ENCODE measurements at places on chromosomes 12 and 14.

GRCh38 chr12:76878099-76878898 is 520 bp downstream of the CSRP2 start:
- H3K27me3 ChIP-seq = peaks cover 20% of the 10 kb centered on the region
- no peak for DNase-seq
- H3K27ac ChIP-seq = peak overlapping the region; percentile 34

DNA sequence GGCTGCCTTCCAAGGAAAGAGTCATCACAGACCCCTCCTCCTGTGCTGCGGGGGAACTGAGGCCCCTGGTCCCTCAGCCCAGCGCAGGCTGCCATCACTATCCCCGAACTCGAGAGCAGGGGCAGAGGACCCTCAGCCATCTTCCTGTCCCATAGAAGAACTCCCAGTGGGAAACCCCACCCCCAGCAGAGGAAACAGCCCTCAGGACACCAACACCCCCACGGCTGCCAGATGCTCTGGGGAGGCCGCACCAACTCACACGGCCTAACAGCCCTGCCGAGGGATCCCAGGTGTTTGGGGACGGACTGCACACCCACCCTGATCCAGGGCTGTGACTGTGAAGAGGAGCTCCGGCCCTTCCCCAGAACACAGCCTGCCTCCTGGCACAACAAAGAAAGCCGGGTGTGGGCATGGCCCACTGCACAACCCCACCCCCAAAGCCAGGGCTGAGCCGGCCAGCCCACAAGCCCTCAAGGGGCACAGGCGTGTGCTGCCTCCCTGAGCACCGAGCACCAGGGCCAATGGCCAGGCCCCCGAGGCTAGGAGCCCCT is 16.3 kb upstream of the C14orf180 start:
- peaks cover 8% of the 10 kb centered on the region for H3K4me1 ChIP-seq
- H3K36me3 ChIP-seq = no peaks in the 10 kb centered on the region
- peaks cover 20% of the 10 kb centered on the region for H3K27me3 ChIP-seq

GRCh38 chr12:132227118-132227517 is 82.9 kb downstream of the NOC4L start:
- DNase-seq = no peak
- no peaks in the 10 kb centered on the region for H3K4me1 ChIP-seq

GRCh38 chr12:9634177-9634803 is 26.6 kb upstream of the KLRB1 start:
- H3K4me3 ChIP-seq = no peak overlapping the region
- H3K27me3 ChIP-seq = no peaks in the 10 kb centered on the region
- H3K27ac ChIP-seq = no peak overlapping the region
- no peaks in the 10 kb centered on the region for H3K4me1 ChIP-seq
- H3K36me3 ChIP-seq = no peaks in the 10 kb centered on the region

DNA sequence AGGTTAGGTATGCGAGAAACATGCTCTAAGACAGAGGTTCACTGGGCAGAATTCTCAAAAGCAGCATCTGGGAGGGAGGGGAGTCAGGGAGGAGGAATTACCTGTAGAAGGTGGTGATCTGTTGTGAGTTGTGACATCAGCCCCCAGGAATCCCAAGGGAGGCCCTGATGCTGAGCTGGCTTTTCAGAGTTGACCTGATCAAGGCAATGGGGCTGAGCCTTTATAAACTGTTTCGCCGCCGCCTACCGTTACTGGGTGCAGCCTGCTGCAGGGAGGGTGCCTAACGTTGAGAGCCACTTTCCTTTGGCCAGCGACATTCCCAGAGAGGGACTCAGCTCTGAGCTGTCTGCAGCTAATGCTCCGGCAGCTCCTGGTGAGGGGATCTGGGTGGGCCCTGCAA is 257.9 kb upstream of the TMEM132C start:
- H3K4me1 ChIP-seq = no peaks in the 10 kb centered on the region
- no peak overlapping the region for H3K4me3 ChIP-seq

DNA sequence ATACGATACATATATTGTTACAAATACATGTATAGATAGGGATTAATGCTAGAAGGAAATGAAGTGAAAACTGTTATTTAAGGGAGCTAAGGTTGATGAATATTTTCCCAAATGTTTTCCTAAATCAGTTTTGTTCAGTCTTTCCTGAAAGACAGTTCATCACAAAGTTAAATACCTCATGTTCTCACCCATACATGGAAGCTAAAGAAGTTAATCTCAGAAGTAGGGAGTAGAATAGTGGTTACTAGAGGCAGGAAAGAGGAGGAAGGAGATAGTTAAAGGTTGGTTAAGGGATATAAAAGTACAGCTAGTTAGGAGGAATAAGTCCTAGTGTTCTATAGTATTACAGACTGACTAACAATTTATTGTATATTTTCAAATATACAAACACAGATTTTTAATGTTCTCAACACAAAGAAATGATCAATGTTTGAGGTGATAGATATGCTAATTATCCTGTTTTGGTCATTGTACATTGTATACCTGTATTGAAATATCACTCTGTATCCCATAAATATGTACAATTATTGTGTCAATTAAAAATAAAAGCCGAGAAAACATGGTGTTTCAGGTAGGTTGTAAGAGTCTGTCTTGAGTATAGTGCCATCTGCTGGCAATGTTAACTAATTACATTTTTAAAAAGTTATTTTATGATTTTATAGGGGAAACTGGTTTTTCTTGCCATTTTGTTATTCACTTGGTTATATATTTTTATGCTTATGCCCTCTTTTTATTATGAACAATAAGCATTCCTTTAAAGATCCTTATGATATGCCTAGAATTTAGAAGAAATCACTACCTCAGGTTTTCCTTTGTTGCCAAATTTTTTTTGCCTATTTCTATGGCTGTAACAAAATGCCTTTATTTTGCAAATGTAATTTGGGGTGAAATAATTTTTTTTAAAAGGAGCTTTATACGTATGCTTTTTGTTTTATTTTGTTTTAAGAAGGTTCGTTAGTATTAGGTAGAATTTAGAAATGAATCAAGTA is 26.9 kb downstream of the ZDHHC17 start:
- no peaks in the 10 kb centered on the region for H3K36me3 ChIP-seq
- H3K4me3 ChIP-seq = no peak overlapping the region
- H3K27me3 ChIP-seq = no peaks in the 10 kb centered on the region
- H3K4me1 ChIP-seq = no peaks in the 10 kb centered on the region
- peak; percentile 27 for DNase-seq
- no peak overlapping the region for H3K27ac ChIP-seq

DNA sequence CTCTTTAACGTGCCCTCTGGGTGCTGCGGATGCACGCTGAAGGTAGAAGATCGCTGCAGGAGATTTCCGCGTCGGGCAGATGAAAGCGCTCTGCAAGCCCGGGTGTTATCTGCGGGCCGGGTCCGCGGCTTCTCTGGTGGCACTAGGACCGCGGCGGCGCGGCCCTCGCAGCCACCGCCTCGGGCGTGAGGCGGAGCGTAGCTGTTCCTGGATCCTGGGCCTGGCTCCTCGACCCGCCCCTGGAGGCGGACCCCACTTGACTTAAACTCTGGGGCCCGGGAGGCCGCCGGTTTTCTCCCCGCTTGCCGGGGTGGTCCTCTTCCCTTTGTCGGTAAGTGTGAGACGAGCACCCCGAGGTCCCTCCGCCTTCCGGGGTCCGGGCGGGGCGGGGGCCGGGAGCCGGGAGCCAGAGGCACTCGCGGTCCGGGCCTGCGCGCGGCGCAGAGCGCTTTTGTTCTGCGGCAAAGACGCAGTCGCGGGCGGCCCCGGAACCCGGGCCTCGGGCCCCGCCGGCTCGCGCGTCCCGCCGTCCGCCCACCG is at the start of gene RESF1:
RESF1 (plus strand) TSS at position 255 of the 540 bp plus-strand sequence. CDS start 21,541 bp downstream, outside the sequence.
- peak within 1 kb of the TSS; percentile 60 for H3K4me3 ChIP-seq
- H3K4me1 ChIP-seq = peaks cover 21% of the 10 kb centered on the region
- peaks cover 17% of the 10 kb centered on the region for H3K36me3 ChIP-seq
- H3K27ac ChIP-seq = peak within 1 kb of the TSS; percentile 93

GRCh38 chr14:81390696-81391095 is 9.4 kb downstream of the STON2 start:
- no peaks in the 10 kb centered on the region for H3K36me3 ChIP-seq
- no peak overlapping the region for H3K27ac ChIP-seq
- no peak overlapping the region for H3K4me3 ChIP-seq
- DNase-seq = no peak

DNA sequence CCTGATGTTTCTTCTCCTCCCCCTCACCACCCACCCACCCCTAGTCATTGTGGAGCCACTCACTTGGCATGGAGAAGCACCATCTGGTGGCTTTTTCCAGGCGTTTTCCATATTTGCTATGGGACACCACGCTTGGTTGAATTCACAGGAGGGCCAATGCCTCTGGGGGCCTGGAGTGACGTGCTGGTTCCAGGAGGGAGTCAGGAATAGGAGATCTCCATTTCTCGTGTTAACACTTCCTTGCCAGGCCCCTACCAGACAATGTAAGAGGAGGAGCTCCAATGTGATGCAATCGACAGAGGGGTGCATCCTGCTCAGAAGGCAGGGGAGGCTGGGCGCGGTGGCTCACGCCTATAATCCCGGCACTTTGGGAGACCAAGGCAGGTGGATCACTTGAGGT is 21.6 kb upstream of the TESC start:
- no peaks in the 10 kb centered on the region for H3K36me3 ChIP-seq
- H3K27ac ChIP-seq = no peak overlapping the region
- H3K27me3 ChIP-seq = no peaks in the 10 kb centered on the region
- no peak overlapping the region for H3K4me3 ChIP-seq
- no peak for DNase-seq

DNA sequence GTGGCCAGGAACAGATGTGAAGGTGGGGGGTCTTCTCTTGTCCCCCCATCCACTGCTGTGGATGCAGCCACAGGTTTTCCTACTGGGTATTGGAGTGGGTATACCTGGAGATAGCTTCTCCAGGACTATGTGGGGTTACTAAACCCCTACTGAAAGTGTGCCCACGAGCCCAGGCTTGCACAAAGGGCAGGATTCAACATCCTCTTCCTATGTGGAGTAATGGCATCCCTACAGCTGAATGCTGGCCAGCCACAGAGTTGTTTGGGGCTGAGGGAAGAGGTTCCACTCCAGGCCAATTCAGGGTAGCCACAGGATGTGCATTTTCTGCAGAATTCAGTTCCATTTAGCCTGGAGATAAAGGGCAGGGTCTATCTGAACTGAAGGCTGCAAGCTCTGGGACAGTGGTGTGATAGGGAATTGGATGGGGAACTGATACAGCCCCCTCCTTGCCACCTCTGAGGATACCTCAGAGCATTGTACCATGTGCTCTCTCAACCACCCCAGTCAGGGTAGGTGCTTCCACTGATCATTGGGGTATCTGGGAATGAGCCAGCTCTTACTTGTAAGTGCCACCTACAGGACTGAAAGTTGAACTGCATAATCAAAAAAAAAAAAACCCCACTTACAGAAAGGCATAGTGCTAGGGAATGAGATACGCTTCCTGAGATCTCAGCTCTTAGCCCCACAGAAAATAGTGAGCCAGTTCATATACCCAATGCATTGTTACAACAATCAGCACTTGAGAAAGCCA is 187.1 kb downstream of the KITLG start:
- DNase-seq = no peak
- no peaks in the 10 kb centered on the region for H3K36me3 ChIP-seq

DNA sequence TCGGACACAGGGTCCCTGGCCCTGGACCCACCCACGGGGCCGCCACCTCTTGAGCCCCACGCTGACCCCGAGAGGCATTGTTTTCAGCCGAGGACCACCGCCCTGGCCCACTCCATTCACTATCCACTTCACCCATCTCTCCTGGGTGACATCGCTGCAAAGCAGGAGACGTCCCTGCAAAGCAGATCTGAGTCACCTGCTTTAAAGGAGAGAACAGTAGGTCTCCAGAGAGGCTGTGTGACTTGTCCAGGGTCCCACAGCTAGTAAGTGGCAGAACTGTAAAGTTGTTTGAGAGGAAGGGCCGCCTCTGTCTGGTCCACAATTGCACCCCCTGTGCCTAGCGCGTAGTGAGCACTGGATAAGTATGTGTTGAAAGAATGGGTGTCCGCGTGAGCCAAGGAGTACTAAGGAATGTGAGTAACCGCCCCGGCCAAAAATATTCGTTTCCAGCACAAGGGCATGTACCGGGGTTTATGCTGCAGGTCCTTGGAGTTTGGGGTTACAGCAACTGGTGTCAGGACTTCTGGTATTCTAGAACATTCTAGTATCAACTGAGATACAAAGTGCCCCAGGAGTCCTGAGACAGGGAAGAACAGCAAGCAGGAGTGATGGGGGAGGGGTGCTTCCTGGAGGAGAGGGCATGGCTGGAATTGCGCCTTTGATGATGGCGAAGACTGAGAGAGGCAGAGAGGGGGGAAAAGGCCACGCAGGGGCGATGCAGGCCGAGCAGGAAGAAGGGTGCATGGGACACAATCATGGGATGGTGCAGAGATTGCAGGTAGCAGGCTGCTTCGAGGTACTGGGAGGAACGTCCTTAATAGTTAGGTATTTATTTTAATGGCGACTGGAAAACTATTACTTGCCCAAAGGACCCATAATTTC is 91.1 kb downstream of the SCARB1 start:
- H3K27me3 ChIP-seq = no peaks in the 10 kb centered on the region
- peaks cover 12% of the 10 kb centered on the region for H3K4me1 ChIP-seq
- no peak overlapping the region for H3K27ac ChIP-seq
- H3K4me3 ChIP-seq = no peak overlapping the region
- no peaks in the 10 kb centered on the region for H3K36me3 ChIP-seq

GRCh38 chr12:121582583-121583333 is 1.9 kb upstream of the KDM2B start:
- DNase-seq = no peak
- no peaks in the 10 kb centered on the region for H3K27me3 ChIP-seq
- no peak overlapping the region for H3K4me3 ChIP-seq

- DNase-seq = no peak
- H3K4me3 ChIP-seq = no peak overlapping the region
- H3K27me3 ChIP-seq = peaks cover 3% of the 10 kb centered on the region
- H3K27ac ChIP-seq = no peak overlapping the region
- no peaks in the 10 kb centered on the region for H3K4me1 ChIP-seq
Observed at GRCh38 chr12:5172886-5173285, 129.2 kb downstream of the KCNA5 start.

- H3K4me1 ChIP-seq = no peaks in the 10 kb centered on the region
- peaks cover 46% of the 10 kb centered on the region for H3K36me3 ChIP-seq
- H3K27me3 ChIP-seq = no peaks in the 10 kb centered on the region
- no peak for DNase-seq
- H3K27ac ChIP-seq = no peak overlapping the region
Observed at GRCh38 chr14:90034156-90034555, 27.6 kb upstream of the KCNK13 start.

GRCh38 chr12:48999371-49000131 is at the start of gene DDN:
Gene DDN, minus strand, starts transcription at chr12:48999375. Its CDS starts 88 bp downstream, at chr12:48999287.
- H3K27ac ChIP-seq = no peak within 1 kb of the TSS
- peak; percentile 55 for DNase-seq
- H3K27me3 ChIP-seq = peaks cover 61% of the 10 kb centered on the region
- peaks cover 32% of the 10 kb centered on the region for H3K4me1 ChIP-seq

DNA sequence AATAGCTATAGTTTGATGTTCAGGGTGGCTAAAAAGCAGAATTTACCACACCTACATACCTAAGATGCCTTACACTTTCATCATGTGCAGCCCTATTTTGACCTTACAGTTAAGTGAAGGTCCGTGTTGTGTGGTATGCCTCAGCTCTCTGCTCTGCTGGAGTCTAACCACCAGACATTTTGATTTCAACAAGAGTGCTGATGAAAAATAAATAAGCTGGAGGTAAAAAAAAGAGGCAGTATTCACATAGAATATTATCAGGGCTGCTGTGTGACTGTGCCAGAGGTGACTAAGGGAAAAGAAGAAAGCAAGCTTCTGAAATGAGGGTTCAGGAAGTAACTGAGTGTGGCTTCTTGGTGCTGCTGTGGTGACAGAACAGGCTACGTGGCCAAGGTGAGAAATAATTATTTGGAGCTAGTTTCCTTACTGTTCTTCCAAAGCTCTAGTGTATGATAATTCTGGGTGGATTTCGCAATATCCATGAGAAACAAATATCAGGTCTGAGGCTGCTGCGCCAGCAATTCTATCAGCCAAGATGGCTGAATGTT is 188.8 kb downstream of the STXBP6 start:
- no peaks in the 10 kb centered on the region for H3K27me3 ChIP-seq
- H3K4me1 ChIP-seq = peaks cover 9% of the 10 kb centered on the region
- H3K36me3 ChIP-seq = no peaks in the 10 kb centered on the region
- H3K27ac ChIP-seq = peak overlapping the region; percentile 47
- DNase-seq = no peak
